Mammary epithelial cell (primary cell): ENCODE measurements at places on chromosomes 2 and 18. TPM values are rescaled to one million over a fixed set of nuclear protein-coding genes. Genes with fewer than 3 reads are reported as not detected.

Gene NEB
- 0.01 TPM for polyA plus RNA-seq

Gene TMEM163
- 0.14 TPM for polyA plus RNA-seq

Gene SNRNP27
- 29.8 TPM for polyA plus RNA-seq

Gene CYP26B1
- 1.6 TPM for polyA plus RNA-seq

Gene KIAA1328
- polyA plus RNA-seq: 3.0 TPM

Gene MC4R
- not detected for polyA plus RNA-seq

Gene FOXD4L1
- 0.10 TPM for polyA plus RNA-seq

Gene MDH1B
- polyA plus RNA-seq: 0.66 TPM
